ENCODE measurements at places on chromosomes 1 and 21.
A peak's percentile ranks its signal among the peaks of the same experiment; 100 is the strongest.

DNA sequence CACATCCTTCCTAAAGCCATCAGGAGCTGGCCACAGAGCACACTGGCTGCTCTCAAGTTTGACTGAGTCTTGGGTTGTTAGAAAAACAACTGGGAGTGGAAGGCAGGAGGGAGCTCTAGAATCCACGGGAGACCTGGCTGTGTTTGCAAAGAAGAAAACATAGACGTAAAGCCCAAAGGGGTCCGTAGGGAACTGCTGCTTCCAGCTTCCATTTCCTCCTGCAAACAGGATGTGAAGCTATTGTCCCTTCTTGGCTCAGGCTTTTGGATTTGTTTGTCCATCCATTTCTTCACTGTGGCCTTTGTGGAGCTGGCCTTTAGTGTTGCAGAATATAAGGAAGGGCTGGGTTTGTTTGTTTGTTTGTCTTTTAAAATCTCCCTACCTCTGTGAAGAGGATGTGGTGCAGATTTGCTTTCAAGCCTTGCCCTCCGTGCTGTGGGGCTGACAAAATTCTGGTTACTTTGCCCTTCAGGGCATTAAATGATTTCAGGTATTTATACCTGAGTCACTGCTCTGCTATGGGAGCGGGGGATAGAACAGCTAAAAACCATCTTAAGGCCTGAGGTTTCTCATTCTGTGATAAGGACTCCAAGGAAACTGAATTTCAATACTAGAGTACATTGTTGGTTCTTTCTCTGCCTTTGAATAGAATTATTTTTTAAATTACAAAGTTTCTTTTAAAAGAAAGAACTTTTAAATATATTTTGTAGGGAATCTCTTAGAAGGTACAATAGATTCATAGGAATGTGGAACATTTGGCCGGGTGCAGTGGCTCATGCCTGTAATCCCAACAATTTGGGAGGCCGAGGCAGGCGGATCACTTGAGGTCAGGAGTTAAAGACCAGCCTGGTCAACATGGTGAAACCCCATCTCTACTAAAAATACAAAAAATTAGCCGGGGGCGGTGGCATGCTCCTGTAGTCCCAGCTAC, 74.3 kb downstream of the MPZL1 start:
- no peak for DNase-seq

GRCh38 chr1:55192093-55192492, 23.1 kb downstream of the USP24 start:
- no peak for DNase-seq

DNA sequence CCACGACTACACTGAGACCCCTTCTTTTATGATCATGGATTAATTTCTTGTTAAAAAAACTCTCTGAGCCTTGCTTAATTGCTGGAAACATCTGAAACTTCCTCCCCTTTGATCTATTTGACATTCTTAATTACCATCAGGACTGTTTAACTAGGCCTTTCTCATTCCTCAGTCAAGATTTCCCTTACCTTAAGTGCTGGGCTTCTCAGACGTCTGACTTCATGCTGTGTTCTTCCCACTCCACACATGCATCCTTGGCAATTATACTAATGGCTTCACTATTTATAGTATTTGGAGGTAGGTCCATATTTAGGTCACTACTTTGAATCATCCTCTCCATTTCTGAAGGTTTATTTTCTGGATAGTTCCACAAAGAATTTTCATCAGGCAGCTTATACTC, 341.3 kb upstream of the TMPRSS15 start:
- DNase-seq: no peak

GRCh38 chr1:220922951-220923350, 43.7 kb downstream of the HLX start:
- DNase-seq: no peak

- DNase-seq: no peak
Observed at GRCh38 chr1:201275253-201275666, 8.0 kb upstream of the PKP1 start.

GRCh38 chr1:244450597-244451538, 841 bp downstream of the ADSS2 start:
- DNase-seq: peak; percentile 57

- no peak for DNase-seq
Observed at GRCh38 chr1:160954158-160955104, at the start of gene ITLN2. ITLN2 (minus strand) TSS chr1:160954809; CDS start chr1:160954741, 68 bp downstream.

DNA sequence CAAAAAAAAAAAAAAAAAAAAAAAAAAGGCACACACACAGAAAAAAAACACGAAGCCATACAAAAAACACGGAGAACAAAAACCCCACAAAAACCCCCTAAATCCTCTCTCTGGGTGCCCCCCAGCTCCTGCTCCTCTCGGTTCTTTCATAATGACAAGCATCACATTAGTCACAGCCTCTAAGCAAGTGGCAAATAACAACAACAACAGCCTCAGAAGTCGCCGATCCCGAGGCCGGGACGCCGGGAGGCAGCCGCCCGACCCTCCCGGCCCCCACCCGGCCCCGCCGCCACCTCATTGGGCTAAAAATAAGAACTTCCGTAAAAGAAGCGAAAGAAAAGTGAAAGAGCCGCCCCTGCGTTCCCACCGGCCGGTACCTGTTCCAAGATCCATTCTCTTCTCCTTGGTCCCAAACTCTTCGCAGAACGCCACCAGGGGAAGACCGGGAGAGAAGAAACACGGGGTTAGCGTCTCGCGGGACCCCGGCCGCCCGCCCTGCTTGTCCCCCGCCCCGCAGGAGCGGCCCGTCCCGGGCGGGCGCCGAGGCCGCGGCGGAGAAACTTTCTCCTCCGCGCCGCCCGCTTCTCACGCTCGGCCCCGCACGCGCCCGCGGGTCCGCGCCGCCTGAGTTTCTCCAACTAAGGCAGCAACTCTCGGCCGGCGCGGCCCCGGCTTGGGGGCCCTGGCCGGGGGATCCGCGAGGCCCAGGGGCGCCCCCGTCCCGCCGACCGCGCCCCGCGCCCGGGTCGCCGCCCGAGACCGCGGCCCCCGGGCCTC, 102.8 kb downstream of the CASZ1 start:
- DNase-seq: no peak

DNA sequence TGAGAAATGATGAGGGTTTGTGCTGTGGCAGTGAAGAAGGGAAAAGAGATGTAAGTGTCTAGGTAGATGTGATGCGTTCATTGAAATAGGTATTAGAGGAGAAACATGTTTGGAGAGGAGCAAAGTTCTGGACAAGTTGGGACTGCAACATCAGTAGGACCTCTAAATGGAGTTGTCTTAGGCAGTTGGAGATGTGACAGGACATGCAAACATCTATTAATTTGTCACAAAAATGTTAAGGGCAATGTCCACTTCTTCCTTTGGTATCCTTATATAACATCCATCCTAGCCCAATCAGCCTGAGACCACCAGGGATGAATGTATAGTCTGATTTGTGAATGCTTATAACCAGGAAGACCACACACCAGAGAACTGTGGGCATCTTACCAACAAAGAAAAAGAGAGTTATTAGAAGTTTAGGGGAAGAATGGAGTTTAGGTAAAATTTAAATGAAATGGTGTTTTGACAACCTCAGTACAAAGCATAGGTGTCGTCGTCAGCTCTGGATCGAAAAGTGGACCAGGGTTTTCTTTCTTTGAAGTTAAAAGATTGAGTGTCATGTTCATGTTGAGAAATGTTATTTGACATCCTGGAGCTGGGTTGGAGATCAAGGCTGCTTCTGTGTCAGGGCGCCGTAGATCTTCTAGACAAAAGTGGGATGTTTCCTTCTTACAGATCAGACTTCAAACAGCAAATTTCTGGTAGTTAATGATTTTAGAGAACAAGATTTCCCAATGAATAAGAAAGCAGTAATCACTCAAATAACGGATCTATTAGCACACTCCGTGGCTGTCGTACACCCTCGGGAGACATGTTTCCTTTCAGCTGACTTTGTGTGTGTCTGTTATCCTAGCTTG, 8.7 kb downstream of the COA6 start:
- no peak for DNase-seq

DNA sequence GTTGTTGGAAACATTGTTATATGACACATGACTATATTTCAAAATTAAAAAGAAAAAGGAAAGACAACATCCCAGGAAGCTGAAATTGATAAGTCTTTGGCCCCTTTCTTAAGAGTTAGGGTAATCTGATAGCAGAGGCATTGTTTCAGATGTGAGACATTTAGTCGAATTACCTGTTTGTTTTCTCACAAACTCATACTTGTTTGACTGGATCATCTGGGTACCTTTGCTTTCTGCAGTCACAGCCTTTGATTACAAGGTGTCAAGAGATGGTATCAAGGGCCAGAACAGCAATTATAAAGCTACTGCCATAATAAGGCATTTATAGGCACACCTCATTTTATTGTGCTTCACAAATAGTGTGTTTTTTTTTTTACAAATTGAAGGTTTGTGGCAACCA, 136.3 kb downstream of the DUSP10 start:
- no peak for DNase-seq

GRCh38 chr21:10627316-10627863, 106.0 kb downstream of the TPTE start:
- no peak for DNase-seq

GRCh38 chr1:18316764-18317163, 164.0 kb upstream of the KLHDC7A start:
- no peak for DNase-seq

DNA sequence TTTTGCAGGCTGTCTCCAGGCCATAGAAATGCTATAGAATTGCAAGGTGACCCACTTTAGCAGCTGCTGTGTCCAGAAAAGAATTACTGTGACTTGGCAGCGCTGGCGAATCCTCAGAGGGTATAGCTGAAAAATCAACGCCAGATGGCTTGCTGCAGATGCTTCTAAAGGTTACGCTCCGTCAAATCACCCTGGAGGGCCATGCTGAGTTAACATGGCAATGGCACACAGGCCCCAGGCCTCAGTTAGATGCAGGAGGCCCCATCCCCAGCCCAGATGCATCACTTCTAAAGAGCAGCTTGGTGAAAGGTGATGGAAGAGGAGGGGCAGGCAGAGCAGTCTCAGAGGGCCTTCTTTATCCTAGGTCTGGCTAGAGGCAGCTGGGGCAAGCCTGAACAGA, 18.0 kb downstream of the KIAA1614 start:
- DNase-seq: no peak

Data from hippocampal formation (tissue), 2 donors.